DMS79 treated with DMSO at 0.1 percent for 48 hours (cell line): ENCODE measurements at places on chromosomes 5 and 9.

DNA sequence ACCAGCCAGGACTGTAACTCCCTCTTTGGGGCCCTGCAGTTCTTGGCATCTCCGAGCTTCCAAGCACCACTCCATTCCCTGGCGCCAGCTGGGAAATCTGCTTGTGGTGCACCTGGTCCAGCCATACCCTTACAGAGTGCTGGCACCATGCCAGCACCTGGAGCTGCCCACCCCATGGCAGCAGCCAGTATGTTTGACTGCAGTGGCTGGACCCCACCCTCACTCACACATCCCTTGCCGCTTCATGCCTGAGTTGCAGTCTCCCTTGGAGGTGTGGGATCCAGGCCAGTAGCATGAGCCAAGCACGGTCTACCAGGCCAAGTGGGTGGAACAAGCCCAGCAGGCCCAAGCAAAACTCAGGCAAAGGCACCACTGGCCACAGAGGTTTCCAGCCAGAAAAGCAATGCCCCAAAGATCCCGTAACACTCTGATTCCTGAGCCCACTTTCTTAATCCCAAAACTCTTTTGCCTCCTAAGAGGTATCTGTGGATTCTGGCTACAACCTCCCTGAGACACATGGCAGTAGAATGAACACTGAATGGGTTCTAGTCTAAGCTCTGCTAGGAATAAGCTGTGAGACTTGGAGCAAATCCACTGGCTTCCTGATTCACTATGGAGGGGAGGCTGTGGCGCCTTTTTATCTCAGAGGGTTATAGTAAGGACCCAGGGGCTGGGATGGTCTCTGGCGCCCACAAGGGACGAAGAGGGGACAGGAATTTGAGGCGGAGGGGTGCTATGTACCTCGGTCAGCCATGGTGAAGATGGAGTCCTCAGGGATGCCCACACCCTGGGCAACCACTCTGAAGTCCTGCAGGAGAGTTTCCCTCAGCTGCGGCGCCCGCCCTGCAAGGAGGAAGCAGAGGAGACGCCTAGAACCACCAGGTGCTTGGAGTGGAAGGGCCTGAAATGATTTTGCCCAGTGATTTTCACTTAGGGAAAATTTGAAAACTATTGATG, 5.6 kb downstream of the AMBP start:
- DNase-seq: peak; percentile 96

- no peak for DNase-seq
Observed at GRCh38 chr5:176629853-176630680, at the start of the genes EIF4E1B and SNCB. TSS of gene EIF4E1B (plus strand) at chr5:176630675. CDS start at chr5:176642788, 12,113 bp downstream. TSS of gene SNCB (minus strand) at chr5:176630534. CDS start at chr5:176629654, 880 bp downstream.

- no peak for DNase-seq
Observed at GRCh38 chr5:108472237-108472636, 90.3 kb upstream of the FBXL17 start.

DNA sequence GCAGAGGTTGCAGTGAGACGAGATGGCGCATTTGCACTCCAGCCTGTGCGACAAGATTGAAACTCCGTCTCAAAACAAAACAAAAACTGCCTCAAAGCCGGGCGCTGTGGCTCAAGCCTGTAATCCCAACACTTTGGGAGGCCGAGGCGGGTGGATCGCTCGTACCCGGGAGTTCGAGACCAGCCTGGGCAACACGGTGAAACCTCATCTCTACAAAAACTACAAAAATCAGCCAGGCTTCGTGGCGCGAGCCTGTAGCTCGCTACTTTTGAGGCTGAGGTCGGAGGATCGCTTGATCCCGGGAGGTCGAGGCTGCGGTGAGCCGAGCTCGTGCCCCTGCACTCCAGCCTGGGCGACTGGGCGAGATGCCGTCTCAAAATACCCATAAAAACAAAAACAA, 988 bp downstream of the GFM2 start:
- no peak for DNase-seq

DNA sequence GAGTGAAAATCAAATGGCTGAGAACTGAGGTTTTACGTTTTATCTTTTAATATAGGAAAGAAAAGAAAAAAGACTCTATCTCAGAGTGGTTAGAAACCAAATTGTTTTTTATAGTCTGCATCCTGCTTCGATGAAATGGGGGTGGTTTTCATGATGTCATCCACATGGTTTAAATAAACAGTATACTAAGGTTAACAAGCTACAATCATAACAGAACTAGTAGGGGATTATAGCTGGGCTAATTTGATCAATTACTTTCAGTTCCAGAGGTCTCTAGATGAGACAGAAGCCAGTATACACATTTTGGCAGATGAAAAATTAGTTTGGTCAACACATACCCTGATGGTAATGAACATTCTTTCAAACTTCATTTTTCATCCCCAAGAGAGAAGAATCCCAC, 106.3 kb upstream of the SNX2 start:
- DNase-seq: no peak

DNA sequence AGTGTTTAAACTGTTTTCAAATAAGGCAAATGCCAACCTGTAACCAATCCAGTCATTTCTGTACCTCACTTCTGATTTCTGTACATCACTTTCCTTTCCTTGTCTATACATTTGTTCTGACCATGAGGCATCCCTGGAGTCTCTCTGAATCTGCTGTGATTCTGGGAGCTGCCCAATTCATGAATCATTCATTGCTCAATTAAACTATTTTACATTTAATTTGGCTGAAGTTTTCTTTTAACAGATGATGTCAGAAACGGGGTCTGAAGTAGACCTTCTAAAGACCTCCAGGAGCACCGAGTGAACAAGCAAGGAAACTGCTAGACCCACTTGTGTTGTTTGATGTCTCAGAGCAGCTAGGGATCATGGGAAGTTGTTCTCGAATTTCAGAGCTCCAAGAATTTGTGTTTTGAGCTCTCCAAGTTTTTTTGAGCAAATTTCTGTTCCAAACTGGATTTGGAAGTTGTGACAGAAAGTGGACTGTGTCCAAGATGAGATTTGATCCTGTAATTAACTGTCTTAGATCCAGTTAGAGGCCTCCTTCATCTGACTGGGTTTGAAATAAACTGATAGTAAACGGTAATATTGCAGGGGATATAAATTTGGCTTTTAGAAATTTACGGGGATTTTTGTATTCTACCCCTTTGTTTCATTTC, 490.8 kb upstream of the ST8SIA4 start:
- no peak for DNase-seq

DNA sequence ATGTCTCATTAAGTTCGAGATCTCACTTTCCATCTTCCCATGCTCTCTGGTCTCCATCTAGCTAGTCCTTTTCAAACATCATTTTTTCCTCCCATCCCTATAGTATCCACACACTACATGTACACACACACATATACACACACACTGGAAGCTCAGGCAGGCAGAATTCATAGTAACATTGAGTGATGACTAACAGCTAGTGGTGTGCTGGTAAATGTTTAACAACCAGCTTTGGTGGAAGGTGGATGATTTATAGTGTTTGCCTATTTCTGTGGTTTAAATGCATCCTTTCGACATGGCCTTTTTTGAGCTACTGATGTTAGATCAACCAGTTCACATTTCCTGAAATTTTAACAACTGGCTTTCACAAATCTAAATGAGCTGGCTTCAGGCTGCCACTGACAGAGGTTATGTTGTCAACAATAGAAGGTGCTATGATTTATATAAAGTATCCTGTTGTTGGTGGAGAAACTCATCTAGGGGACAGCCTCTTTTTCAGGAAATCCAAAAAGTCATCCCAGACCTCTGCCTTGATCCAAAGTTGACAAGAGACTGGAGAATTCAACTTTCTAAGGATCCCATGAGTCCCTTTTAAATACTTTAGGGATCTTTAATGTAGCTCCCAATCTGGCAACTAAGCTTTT, 117.8 kb downstream of the CCDC192 start:
- DNase-seq: no peak

DNA sequence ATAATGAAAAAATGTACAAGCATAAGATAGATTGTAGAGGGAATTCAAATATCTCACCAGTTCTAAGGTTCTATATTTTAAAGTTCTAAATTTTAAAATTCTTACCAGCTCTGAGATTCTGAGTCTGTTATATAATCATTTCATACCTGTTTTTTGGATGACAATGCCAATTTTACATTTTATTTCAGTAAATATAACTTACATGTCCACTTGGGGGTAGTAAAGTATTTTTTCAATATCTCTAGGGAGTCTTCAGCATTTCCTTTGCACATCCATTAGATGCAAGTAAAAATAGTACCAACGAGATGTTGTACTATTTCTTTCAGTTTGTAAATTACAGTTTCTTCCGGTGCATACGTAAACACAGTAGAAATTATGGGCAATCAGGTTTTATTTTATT, 25.7 kb downstream of the NMUR2 start:
- no peak for DNase-seq

GRCh38 chr5:178516504-178517235, 73.5 kb downstream of the COL23A1 start:
- DNase-seq: no peak

DNA sequence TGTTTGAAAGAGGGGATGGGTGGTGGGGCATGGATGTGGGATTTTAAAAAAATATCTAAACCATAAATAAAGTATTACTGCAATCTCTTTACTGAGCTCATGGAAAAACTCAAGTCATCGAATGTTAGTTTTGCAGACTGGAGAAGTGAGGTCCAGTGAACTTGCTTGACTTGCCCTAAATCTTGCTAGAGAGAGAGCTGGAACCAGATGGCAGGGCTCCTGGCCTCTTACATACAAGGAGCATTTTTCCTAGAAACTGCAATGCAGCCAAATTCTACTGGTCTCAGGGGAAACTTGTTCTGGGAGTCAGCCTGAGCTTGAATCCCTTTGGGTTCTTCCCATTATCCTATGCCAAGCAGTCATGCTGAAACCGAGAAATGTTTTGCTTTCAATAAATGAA, 2.9 kb upstream of the TGFBI start:
- DNase-seq: no peak

DNA sequence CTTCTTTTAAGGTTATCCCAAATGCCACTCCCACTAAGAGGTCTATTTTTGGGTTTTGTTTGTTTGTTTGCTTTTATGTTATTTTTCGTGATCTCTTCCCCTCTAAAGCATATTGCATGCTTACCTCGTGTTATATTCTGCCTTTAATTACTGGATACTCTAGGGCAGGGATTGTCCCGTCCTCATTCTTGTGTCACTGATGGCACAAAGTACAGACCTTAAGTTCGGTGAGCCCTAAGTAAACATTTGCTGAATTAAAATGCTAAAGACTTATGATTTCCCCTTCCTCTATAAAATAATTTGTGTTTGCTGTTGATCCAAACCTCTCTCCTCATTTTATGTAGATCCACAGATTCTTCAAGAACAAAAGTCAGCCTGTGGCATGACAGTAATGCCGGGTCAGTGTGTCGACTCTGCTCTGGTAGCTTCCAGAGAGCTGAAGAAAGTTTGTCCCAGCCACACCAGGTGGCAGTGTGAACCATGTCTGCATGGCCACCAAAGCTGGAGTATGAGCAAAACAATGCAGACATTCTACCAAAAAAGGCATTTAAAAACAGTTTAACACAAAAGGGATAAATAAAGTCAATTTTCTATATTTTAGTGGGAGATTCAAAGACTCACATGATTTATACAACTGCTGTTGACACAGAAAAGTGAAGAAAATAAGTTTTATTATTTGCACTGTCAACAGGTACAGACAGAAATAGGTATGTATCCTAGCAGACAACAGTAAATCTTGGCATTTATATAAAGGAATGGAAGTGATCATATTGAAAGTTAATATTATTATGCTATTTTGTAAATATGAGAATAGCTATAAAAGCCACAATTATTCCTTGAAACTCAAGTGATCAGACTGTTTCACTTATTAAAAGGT, 17.9 kb upstream of the POC5 start:
- no peak for DNase-seq

DNA sequence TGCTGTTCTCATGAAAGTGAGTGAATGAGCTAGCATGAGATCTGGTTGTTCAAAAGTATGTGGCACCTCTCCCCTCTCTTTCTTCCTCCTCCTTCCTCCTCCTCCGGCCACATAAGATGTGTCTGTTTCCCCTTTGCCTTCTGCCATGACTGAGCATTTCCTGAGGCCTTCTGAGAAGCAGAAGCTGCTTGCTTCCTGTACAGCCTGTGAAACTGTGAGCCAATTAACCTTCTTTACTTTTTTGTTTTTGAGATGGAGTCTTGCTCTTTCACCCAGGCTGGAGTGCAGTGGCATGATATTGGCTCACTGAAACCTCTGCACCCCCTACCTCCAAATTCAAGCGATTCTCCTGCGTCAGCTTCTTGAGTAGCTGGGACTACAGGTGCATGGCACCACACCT, 6.1 kb downstream of the S100Z start:
- DNase-seq: no peak

DNA sequence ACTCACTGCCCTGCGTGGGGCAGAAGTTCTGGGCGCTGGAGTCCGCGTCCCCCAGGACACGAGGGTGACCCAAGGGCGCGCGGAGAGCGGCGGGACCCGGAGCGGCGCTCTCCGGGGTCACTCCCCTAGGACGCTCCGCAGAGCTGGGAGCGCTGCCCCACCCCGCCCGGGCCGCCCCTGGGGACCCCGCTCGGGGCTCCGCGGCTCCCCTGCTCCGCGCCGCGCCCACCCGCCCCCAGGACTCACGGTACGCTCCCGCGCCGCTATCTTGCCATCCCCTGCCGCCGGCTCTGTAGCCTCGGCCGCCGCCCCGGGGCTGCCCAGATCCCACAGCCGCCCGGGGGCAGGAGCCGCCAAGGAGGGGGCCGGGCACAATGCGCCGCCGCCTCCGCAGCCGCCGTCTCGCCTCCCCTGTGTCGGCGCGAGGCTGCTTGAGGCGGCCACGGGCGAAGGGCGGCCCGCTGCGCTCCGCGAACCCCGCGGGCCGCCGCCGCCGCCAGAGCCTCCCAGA, 303 bp downstream of the LIFR start:
- no peak for DNase-seq

- DNase-seq: peak; percentile 12
Observed at GRCh38 chr5:95284572-95285408, at the start of gene MCTP1. TSS of gene MCTP1 (minus strand) at chr5:95285094.

GRCh38 chr5:181087309-181087708, 43.7 kb downstream of the OR2V1 start:
- no peak for DNase-seq

DNA sequence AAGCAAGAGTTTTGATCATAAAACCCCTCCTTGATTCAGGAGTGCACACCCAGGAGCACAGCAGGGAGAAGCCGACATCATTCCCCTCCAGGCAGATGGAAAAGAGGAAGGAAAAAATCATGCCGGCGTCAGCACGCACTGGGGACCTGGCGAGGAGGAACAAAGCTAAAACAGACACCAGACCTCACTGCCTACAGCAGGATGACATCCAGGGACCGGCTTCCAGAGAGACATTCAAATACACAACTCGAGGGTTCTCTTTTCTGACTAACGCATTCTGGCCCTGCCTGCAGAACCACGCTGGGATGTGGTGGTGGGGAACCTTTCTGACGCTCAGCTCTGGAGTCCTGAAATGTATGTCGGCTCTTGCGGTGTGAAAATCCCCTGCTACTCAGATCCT, 2.7 kb downstream of the UBAC1 start:
- no peak for DNase-seq

- no peak for DNase-seq
Observed at GRCh38 chr5:155514105-155514563, 500.6 kb downstream of the KIF4B start.

GRCh38 chr5:134143944-134144941, 29.8 kb downstream of the TCF7 start:
- no peak for DNase-seq

- DNase-seq: no peak
Observed at GRCh38 chr9:109817846-109818472, 38.0 kb downstream of the PALM2AKAP2 start.

GRCh38 chr9:113879318-113879717, 3.2 kb downstream of the ZNF618 start:
- peak; percentile 10 for DNase-seq

GRCh38 chr9:4519604-4520003, 29.3 kb downstream of the SLC1A1 start:
- no peak for DNase-seq

- DNase-seq: no peak
Observed at GRCh38 chr9:36999728-37000333, 34.2 kb downstream of the PAX5 start.

- DNase-seq: no peak
Observed at GRCh38 chr9:21251638-21252037, 11.8 kb upstream of the IFNA14 start.
